Thymus (tissue), 14 donors: ENCODE measurements at places on chromosomes 7 and 10. TPM values are rescaled to one million over a fixed set of nuclear protein-coding genes. Genes with fewer than 3 reads are reported as not detected.
A peak's percentile ranks its signal among the peaks of the same experiment; 100 is the strongest.

- no peak overlapping the region for H3K4me3 ChIP-seq
- no peak for DNase-seq
- H3K36me3 ChIP-seq: peaks cover 50% of the 10 kb centered on the region
- H3K27ac ChIP-seq: no peak overlapping the region
- H3K4me1 ChIP-seq: peaks cover 2% of the 10 kb centered on the region
These were observed 189.0 kb upstream of the SH2B2 start for GRCh38 chr7:102097601-102098161.

DNA sequence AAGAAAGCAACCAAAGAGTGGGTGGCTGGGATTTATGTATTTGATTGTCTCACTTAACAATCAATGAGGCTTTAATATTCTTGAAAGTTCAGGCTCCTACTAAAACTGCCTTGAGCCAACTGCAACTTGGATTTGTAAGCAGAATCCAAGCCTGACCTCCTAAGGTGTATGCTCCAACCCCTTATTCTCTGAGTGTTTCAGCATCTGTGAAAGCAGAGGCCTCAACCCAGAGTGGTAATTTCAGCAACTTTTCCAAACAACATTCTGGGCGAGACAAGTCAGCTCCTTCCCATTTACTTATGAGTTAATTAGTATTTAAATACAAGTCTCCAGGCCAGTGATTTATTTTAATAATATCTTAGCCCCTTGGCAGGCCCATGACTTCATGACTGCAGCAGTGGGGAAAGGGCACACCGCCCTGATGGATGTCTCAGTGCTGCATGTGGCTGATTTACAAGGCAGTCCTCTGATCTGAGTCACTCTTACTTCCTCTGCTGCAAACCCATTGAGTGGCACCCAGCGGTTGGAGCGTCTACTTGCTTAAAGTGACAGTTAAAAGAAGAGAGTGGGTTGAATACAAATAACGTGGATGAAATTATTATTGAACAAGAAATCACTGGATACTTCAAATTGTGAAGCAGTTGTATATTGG, 209.1 kb downstream of the TRIL start:
- no peak for DNase-seq
- no peak overlapping the region for H3K27ac ChIP-seq
- H3K4me3 ChIP-seq: no peak overlapping the region
- H3K36me3 ChIP-seq: no peaks in the 10 kb centered on the region

GRCh38 chr10:109737626-109738025, 185.7 kb downstream of the XPNPEP1 start:
- H3K4me3 ChIP-seq: no peak overlapping the region
- DNase-seq: no peak
- no peaks in the 10 kb centered on the region for H3K27me3 ChIP-seq
- H3K4me1 ChIP-seq: no peaks in the 10 kb centered on the region
- no peaks in the 10 kb centered on the region for H3K36me3 ChIP-seq

GRCh38 chr10:3020311-3020710, 47.0 kb upstream of the PFKP start:
- no peaks in the 10 kb centered on the region for H3K4me1 ChIP-seq
- H3K27me3 ChIP-seq: no peaks in the 10 kb centered on the region
- no peaks in the 10 kb centered on the region for H3K36me3 ChIP-seq
- H3K4me3 ChIP-seq: no peak overlapping the region
- no peak overlapping the region for H3K27ac ChIP-seq

GRCh38 chr10:71799608-71800453, 26.5 kb upstream of the VSIR start:
- H3K36me3 ChIP-seq: no peaks in the 10 kb centered on the region
- no peak overlapping the region for H3K27ac ChIP-seq
- H3K4me1 ChIP-seq: peaks cover 15% of the 10 kb centered on the region
- no peak for DNase-seq
- H3K27me3 ChIP-seq: no peaks in the 10 kb centered on the region
- H3K4me3 ChIP-seq: no peak overlapping the region

GRCh38 chr10:86798025-86798424, 41.6 kb downstream of the BMPR1A start:
- DNase-seq: no peak
- H3K4me1 ChIP-seq: no peaks in the 10 kb centered on the region
- H3K27ac ChIP-seq: no peak overlapping the region
- no peak overlapping the region for H3K4me3 ChIP-seq

GRCh38 chr10:3866332-3866731, 81.3 kb upstream of the KLF6 start:
- peaks cover 5% of the 10 kb centered on the region for H3K4me1 ChIP-seq
- no peak overlapping the region for H3K27ac ChIP-seq
- no peaks in the 10 kb centered on the region for H3K36me3 ChIP-seq
- H3K27me3 ChIP-seq: no peaks in the 10 kb centered on the region

GRCh38 chr7:134362587-134363483, 46.1 kb upstream of the SLC35B4 start:
- H3K27ac ChIP-seq: no peak overlapping the region
- H3K4me3 ChIP-seq: no peak overlapping the region
- no peaks in the 10 kb centered on the region for H3K36me3 ChIP-seq
- H3K27me3 ChIP-seq: no peaks in the 10 kb centered on the region
- no peak for DNase-seq
- H3K4me1 ChIP-seq: no peaks in the 10 kb centered on the region

GRCh38 chr7:148041156-148041555, 549.4 kb upstream of the C7orf33 start:
- H3K36me3 ChIP-seq: no peaks in the 10 kb centered on the region
- no peak overlapping the region for H3K4me3 ChIP-seq
- H3K4me1 ChIP-seq: no peaks in the 10 kb centered on the region
- no peak overlapping the region for H3K27ac ChIP-seq
- no peak for DNase-seq

GRCh38 chr10:1485357-1485756, 252.0 kb downstream of the ADARB2 start:
- DNase-seq: no peak
- no peak overlapping the region for H3K4me3 ChIP-seq
- H3K4me1 ChIP-seq: no peaks in the 10 kb centered on the region
- no peak overlapping the region for H3K27ac ChIP-seq

- H3K4me3 ChIP-seq: no peak overlapping the region
- no peak for DNase-seq
- H3K36me3 ChIP-seq: no peaks in the 10 kb centered on the region
- no peaks in the 10 kb centered on the region for H3K27me3 ChIP-seq
These were observed 144.0 kb upstream of the ASAH2 start for GRCh38 chr10:50395271-50395670.

DNA sequence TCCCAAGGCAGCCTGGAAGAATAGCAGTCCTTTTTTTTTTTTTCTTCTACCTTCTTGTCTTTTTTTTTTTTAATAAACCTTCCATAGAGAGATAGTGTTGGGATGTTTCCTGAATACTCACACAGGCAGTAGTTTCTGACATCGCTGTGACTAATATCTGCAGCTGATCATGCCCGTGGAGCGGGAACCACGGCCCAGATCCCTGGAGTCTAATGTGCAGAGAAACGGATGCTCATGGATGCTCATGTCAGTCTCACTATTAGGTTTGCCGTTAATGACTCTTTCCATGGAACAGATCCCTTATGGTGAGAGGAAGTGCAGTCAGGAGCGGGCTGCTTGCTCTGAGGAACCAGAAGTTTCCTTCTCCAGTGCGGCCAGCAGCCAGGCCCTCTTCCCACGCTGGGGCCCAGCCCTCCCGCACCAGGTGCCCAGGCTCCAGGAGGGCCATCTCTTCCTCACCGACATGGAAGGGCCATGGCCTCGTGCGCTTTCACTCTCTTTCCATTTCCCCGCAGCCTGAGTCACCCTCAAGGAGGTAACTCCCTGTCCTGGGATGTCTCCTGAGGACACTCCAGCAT, 132.5 kb downstream of the WDR37 start:
- H3K4me1 ChIP-seq: no peaks in the 10 kb centered on the region
- no peak overlapping the region for H3K4me3 ChIP-seq
- H3K36me3 ChIP-seq: no peaks in the 10 kb centered on the region
- no peak for DNase-seq
- H3K27ac ChIP-seq: no peak overlapping the region

DNA sequence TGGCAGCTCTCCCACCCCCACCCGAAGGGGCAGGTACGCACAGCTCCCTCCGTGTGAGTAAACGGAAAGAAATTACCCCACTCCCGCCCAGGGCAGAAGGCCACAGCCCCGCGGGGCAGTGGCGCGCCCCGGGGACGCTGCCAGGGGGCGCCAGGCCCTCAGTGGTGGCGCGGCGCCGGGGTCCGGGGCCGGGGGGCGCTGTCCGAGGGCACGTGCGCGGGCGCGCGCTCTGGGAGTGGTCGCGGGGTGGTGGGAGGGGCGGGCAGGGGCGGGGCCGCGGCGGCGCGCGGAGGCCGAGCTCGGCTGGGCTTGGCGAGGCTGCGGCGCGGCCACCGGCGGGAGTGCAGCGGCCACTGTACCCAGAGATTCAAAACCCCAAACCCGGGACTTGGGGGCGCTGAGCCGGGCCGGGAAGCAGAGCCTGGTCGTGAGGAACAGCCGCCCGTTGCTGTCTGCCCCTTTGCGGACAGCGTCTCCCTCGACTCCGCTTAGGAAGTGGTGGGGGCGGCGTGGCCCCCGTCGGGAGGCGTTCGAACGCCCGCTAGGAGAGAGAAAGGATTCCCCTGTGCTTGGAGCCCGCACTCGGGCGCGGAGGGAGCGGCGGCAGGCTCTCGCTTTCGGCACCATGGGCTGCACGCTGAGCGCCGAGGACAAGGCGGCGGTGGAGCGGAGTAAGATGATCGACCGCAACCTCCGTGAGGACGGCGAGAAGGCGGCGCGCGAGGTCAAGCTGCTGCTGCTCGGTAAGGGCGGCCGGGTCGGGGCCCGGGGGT, at the start of gene GNAI1:
Gene GNAI1, plus strand, starts transcription at position 296 of the 773 bp plus-strand sequence. Its CDS starts 330 bp downstream, at position 626.
- DNase-seq: no peak
- peak within 1 kb of the TSS; percentile 74 for H3K4me3 ChIP-seq
- H3K27me3 ChIP-seq: peaks cover 10% of the 10 kb centered on the region

DNA sequence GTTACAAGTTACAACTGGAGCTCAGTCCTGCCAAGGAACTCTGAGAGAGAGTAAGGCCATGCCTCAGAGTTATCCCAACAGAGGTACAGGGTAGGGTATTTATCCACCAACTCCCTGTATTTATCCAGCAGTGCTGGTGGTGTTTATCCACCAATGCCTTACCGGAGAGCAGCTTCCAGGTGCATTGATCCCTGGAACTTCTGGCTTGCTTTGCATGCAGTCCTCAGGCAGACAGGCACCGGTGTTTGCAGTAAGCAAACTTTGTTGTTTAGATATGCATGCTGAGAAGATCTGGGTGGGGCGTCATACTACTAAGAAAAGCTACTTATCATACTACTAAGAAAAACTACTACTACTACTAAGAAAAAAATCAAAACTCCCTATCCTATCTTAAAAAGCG, 92.4 kb downstream of the CYP26A1 start:
- H3K27ac ChIP-seq: no peak overlapping the region
- H3K4me3 ChIP-seq: no peak overlapping the region
- no peaks in the 10 kb centered on the region for H3K36me3 ChIP-seq
- H3K27me3 ChIP-seq: no peaks in the 10 kb centered on the region

DNA sequence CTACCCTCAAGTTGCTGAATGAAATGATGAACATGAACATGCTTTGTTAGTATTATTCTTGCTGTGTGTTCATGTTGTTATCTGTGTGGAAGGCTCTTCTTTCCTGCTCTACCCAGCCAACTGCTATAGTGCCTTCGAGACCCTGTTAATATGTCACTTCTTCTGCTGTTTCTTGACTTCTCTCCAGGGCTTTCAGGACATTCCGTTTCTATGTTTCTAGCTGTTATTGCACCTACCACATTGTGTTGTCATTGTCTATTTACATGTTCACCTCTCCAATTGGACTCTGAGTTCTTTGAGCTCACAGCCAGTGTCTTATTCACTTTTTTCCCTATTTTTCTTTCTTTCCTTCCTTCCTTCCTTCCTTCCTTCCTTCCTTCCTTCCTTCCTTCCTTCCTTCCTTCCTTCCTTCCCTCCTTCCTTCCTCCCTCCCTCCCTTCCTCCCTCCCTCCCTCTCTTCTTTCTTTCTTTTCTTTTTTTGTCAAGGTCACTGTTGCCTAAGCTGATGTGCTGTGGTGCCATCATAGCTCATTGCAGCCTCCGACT, 40.4 kb downstream of the BAMBI start:
- no peak overlapping the region for H3K4me3 ChIP-seq
- H3K4me1 ChIP-seq: no peaks in the 10 kb centered on the region
- H3K27ac ChIP-seq: no peak overlapping the region
- H3K27me3 ChIP-seq: peaks cover 13% of the 10 kb centered on the region
- H3K36me3 ChIP-seq: no peaks in the 10 kb centered on the region

GRCh38 chr10:79407811-79408795, 37.3 kb downstream of the ZCCHC24 start:
- H3K36me3 ChIP-seq: no peaks in the 10 kb centered on the region
- no peak overlapping the region for H3K27ac ChIP-seq
- no peak overlapping the region for H3K4me3 ChIP-seq
- DNase-seq: no peak
- H3K27me3 ChIP-seq: peaks cover 16% of the 10 kb centered on the region

The TMEM178B gene
- 2.0 TPM for total RNA-seq

The TIMM23B gene
- total RNA-seq: 11.0 TPM

The SSMEM1 gene
- total RNA-seq: not detected

The MAPK8 gene
- total RNA-seq: 62.1 TPM

The ITGA8 gene
- total RNA-seq: 1.3 TPM

The HKDC1 gene
- 15.3 TPM for total RNA-seq

The SYNPO2L gene
- 0.09 TPM for total RNA-seq

The INMT gene
- total RNA-seq: 0.94 TPM

The MTURN gene
- 6.4 TPM for total RNA-seq

The IGFBP3 gene
- total RNA-seq: 37.0 TPM

The CADPS2 gene
- 7.4 TPM for total RNA-seq

The HOXA9 gene
- total RNA-seq: 1.5 TPM

The KCNMA1 gene
- total RNA-seq: 1.9 TPM
